ENCODE measurements at places on chromosomes 11 and 22.

GRCh38 chr11:13065200-13065787 is 56.2 kb downstream of the RASSF10 start:
- DNase-seq, result no peak

DNA sequence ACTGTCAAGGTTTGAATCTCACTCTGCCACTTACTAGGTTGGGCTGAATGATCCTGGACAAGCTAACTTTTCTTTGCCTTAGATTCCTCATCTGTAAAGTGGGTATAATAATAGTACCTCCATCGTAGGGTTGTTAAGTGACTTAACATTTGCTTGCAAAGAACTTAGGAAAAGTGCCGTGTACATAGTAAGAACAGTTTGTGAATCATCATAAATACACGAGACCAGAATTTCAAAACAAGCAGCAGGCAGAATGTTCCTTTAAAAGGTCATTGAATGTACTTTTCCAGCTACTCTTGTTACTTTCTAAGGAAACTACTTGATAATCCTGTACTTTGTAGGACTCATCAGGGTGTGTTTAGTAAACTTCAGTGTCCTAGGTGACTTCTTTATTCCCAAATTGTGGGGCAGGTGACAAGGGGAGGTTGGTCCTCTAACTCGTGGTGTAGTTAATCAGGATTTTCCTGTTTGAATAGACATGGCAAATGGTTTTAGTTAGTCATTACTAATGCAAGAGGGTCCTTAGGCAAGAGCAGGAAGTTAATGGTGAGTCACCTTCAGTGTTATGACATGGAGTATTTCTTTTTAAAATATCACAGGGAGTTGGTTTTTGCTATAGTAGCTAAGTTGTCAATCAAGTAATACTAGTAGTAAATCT is 67.9 kb downstream of the YAP1 start:
- DNase-seq, result no peak

DNA sequence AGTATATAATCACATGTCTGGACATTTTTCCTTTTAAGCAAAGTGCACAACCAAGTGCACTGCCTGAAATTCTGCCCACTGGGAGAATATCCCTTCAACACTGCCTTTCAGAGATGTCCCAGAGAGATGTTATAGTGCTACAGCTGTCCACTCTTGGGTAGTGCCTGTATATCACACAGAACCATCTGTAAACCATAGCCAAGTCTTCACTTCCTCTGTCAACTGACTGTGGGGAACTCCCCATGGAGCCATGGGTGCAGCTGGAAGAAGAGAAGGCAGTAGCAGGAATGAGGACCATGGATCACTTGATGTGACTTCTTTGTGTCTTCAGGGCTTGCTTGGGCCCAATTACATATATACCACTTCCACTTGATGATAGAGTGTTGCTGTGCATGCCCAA is 44.6 kb upstream of the LIN7C start:
- DNase-seq, result no peak

DNA sequence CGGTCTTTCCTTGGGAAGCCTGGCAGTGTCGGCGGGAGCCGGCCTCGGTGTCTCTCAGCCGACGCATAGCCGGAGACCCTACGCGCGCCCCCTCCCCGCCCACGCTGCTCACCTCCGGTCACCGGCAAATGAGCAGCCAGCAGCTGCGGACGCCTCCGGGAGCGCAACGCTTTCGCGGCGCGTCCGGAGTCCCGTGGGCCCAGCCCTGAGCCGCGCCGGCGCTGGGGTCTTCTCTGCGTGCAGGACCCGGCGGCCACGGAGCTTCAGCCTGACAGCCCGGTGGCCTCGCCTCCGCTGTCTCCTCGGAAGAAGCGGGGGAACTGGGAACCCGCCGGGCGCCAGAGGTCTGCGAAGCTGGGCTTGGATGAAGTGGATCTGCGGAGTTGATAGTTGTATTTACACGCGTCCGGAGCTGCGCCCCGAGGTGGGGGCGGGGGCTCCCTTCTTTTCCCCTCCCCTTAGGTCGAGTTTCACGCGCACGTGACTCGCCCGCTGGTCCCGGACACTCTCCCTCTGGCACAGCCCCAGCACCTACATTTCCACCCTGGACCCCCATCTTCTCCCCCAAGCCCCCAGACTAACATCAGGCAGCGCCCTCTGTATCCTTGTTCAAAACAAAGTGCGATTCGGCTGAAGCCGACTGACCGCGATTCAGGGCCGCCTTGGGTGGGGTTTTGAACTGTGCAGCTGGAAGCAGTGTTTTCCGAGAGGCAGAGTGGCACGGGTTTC is at the start of gene SLC43A1:
Gene SLC43A1, minus strand, starts transcription at position 371 of the 729 bp plus-strand sequence. CDS start 1,591 bp downstream, outside the sequence.
- DNase-seq, result no peak

- DNase-seq, result no peak
Observed at GRCh38 chr11:119540370-119541125, 117.6 kb upstream of the THY1 start.

DNA sequence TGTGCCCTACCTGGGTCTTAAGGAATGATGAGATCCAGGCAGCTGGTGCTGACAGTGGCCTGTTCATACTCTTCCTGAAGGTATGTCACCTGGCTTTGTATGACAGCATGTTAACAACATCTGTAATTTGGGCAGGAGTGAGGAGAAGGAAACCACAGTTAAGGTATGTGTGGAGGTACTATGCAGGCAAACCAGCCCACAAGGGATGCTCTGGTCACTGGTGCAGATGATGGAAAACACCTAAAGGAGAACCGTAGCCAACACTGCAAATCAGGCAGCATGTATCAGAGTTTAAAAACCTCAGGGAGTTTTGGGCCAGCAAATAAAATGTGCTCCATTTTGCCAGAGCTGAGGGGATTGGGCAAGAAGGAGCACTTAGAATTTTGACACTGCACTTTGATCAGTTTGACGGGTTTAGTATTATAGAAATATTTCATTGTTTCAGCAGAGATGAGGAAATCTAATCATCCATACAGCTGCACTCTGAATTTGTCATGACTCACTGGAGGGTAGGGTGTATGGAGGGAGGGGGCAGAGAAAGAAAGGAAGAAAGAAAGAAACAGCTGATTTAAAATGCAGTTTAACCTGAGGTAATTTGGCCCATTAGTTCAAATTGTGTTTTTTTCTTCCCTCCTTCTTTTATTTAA is 260.9 kb downstream of the KIRREL3 start:
- DNase-seq, result no peak

DNA sequence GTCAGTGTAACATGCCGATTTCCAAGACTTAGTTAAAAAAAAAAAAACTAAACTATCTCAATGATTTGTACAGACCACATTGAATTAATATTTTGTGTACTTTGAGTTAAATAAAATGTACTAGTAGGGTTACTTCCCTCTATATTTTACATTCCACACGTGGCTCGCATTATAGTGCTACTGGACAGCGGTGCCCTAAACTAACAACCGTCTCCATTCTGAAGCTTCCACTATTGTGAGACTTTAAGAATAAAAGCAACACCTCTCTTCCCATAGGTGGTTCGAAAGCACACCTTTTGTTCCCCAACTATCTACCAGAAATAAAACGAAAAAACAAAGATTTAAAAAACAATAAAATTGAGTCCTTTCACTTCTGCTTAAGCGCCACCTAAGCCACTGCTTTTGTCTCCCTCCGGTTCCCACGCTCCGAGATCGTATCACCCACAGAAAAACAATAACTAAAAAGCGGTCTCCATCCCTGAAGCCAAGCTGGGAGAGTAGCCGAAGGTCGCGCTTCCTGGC is 380 bp upstream of the TTC17 start:
- DNase-seq, result no peak

DNA sequence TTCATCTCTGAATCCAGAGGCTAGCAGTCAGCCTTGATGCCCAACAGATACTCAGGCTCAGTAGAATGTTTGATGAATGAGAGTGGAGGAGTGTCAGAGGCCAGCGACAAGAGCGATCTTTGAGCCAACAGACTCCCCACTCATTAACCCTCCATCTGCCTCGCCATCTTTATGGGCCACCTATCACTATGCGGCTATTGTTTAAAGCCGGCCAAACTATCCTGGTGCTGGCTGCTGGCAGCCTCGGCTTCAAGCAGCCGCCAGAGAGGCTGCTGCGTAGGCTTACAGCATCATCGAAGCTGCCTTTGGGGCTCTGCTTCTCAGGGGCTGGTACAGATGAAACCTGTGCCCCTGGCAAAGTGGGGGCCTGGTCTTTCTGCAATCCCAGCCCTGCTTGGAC is 525.6 kb downstream of the INSC start:
- DNase-seq, result no peak

DNA sequence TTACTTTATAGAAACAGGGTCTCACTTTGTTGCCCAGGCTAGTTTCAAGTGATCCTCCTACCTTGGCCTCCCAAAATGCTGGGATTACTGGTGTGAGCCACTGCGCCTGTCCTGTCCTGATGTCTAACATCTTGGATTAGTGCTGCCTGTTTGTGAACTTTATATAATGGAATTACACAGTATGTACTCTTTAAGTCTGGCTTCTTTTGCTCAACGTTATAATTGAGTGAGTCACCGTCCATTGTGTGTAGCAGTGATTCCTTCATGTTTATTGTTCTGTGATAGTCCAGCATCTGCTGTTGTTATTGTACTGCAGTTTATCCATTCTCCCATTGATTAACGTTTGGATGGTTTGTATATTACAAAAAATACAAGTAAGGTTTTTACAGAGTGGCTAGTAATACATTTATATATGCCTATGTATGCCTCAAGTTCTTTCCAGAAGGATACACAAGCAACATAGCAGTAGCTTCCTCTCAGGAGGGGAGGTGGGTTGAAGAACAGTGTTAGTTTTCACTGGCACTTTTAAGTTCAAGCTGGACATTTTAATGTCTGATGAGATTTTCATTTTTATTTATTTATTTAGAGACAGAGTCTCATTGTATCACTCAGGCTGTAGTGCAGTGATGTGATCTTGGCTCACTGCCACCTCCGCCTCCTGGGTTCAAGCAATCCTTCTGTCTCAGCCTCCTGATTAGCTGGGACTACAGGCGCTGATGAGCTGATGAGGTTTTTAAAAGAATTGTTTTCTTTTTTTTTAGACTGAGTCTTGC is 25.2 kb upstream of the MICALL1 start:
- DNase-seq, result no peak

DNA sequence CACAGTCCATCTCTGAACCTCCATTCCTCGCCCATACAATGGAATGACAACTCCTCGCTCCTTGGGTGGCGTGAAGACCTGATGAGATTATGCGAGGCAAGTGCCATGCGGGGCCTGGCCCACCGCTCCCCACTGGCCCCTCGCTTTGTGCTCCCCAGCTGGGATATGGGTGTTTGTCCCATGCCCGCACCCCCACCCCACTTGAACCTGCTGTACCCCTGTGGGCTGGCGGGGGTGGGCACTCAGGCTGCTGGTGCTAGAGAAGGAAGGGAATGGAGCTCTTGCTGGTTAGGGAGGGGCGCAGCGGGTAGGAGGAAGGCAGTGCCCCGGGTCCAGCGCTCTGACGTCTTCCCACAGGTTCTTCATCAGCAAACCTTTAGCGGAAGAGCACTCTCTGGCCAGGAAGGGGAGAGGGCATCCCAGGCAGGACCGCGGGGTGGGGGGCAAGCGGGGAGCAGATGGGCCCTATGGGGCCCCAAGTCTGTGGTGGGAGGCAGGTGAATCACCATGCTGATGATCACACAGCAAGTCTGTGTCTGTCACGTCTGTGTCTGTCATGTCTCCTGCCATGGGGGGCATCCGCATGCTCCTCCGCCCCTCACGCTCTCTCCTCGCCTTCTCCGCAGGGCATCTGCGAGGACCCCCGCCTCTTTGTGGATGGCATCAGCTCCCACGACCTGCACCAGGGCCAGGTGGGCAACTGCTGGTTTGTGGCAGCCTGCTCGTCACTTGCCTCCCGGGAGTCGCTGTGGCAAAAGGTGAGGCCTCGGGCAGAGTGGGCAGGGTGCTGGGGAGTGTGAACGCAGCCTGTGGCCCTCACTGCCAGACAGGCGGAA is 9.4 kb upstream of the OMP start:
- DNase-seq, result no peak

DNA sequence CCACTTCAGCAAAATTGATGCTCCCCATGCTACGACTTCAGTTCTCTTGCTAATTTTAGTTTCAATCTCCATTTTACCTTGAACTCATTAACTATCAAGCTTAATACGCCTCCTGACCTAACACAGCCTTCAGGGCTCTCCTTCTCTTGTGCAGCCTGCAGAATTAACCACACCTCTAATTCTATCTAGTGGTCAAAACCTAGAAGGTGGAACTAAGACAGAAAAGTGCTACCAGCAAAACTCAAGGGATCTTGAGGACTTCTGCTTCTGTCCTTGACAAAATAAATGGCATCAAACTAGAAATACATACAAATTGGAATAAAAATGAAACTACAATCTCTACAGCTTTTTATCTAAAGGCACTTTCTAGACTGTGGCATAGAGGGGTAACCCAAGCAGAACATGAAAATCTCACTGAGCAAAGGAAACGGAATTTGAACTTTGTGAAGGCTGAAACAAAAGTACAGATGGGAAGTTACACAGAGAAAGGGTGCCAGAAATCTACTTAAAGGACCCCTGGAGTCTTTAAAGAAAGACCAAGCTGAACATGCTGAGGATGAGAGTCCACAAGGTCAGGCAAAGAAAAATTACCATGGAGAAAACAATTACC is 10.7 kb downstream of the CWF19L2 start:
- DNase-seq, result no peak

GRCh38 chr11:75344186-75344585 is 7.3 kb downstream of the ARRB1 start:
- no peak for DNase-seq

DNA sequence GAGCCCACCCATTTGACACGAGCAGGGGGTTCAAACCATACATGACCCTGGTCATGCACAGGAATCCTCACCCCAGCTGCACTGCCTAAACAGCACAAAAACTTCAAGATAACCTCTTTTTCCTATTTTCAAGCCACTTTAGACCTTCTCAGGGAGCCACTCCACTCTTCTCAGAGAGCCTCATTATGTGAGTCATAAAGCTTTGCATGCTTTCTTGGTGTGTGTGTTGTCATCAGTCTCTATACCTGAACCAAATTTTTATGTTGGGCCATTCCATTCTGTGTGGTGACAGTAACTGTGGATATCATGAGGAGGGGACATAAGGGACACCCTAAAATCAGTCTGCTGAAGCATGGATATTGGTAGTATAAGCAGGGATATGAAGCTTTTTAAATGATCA is 769.5 kb upstream of the API5 start:
- no peak for DNase-seq

GRCh38 chr11:44505581-44506054 is 59.8 kb upstream of the CD82 start:
- no peak for DNase-seq

- DNase-seq, result no peak
Observed at GRCh38 chr11:31974366-31975136, 116.3 kb upstream of the RCN1 start.

GRCh38 chr22:26502688-26503561 is 9.3 kb downstream of the TFIP11 start:
- peak; percentile 34 for DNase-seq

DNA sequence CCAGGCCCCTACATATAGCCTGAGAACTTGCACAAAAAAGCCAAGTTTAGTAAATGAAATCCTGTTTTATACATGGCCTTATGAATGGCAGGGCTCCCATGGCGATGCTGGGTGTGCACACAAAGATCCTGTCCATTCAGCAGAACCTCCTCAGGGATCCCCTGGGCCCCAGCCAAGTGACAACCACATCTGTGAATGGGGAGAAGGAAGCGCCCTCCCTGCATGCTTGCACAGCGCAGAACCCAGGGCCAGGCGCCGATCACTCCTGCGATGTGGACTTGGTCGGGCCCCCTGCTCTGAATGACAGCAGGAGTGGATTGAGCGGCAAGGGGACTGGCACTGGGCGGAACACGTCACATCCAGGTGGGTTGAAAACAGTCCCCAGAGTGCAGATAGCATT is 4.5 kb upstream of the CDC42EP2 start:
- no peak for DNase-seq

- no peak for DNase-seq
Observed at GRCh38 chr11:130426223-130426836, 2.1 kb downstream of the ADAMTS8 start.

- DNase-seq, result peak; percentile 42
Observed at GRCh38 chr22:46370584-46371291, 35.2 kb downstream of the TRMU start.

Data from stimulated activated CD8-positive, alpha-beta memory T cell treated with anti-CD3 and anti-CD28 coated beads, Interleukin-4, amount 100 ng/mL, for 1 hour (primary cell).